ENCODE measurements at places on chromosomes 11 and 22. TPM values are rescaled to one million over a fixed set of nuclear protein-coding genes. Genes with fewer than 3 reads are reported as not detected.

- DNase-seq, result peak; percentile 39
Measured at GRCh38 chr11:94325681-94326080, 21.3 kb downstream of the IZUMO1R start.

GRCh38 chr11:12185106-12185690 is 74.8 kb downstream of the MICAL2 start:
- DNase-seq, result no peak

- DNase-seq, result no peak
Measured at GRCh38 chr11:119755356-119756071, 26.5 kb upstream of the NECTIN1 start.

- peak; percentile 64 for DNase-seq
Measured at GRCh38 chr11:7442588-7443215, 42.6 kb upstream of the OLFML1 start.

DNA sequence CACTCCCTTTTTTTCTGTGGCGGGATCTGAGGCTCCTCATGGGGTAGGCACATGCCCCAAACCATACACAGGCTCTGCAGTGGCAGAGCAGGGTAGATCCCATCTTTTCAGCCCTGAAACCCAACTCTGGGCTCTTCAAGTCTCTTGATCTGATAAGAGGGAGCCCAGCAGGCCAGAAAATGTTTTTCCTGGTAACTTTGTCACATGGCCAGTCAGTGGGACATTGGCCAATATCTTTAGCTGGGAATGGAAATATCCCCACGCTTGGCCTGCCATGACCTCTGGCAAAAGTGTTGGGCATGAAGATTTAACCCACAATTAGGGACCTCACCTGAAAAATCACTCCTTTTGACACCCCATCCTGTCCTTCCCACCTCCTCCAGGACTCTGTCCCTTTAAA is 8.1 kb downstream of the INPP5J start:
- no peak for DNase-seq

DNA sequence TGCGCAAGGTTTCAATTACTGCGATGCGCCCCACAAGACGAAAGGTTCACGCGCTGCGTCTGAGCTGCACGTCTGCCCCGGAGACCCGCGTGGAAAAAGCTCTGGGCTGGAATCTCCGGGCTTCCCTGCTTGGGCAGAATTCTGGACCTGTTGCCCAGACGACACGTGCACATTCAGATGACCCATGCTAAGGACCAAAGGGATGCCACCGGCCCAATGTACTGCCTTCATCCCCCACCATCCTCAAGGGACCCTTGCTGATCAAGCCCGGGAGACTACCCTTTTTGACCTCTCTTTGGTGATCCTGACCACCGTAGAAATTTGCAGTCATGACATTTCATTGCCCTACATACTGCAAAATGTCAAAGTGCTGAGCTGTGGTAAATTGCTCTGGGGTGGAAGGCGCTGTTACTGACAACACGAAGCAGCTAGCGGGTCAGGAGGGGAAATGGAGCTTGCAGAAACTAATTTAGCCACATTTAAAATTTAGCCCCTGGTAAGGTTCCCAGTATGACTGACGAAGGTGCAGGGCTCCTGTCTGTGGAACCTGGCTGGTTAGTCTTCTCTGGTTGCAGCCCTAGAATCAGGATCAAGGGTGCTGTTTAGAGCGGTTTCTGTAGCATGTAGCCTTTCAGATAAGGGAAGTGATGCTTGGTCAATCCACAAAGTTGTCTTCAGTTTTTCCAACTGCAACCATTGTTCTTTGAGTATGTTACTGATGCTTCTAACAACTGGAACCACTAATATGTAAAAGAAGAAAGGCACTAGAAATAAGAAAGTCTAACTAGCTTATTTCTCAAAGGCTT is 81.9 kb downstream of the PRR5L start:
- no peak for DNase-seq

GRCh38 chr11:22624742-22625447 is 728 bp downstream of the FANCF start:
- DNase-seq, result peak; percentile 59

Gene PHOX2A
- not detected for total RNA-seq

Gene OR10A6
- not detected for total RNA-seq

Gene RAB1B
- total RNA-seq, result 102 TPM

Gene OR8K3
- total RNA-seq, result not detected

Data from activated naive CD8-positive, alpha-beta T cell treated with anti-CD3 and anti-CD28 coated beads for 36 hours (primary cell).